ENCODE measurements at places on chromosomes 13 and 19.
A peak's percentile ranks its signal among the peaks of the same experiment; 100 is the strongest.

GRCh38 chr13:31955741-31956140, 75.8 kb upstream of the FRY start:
- DNase-seq = no peak

DNA sequence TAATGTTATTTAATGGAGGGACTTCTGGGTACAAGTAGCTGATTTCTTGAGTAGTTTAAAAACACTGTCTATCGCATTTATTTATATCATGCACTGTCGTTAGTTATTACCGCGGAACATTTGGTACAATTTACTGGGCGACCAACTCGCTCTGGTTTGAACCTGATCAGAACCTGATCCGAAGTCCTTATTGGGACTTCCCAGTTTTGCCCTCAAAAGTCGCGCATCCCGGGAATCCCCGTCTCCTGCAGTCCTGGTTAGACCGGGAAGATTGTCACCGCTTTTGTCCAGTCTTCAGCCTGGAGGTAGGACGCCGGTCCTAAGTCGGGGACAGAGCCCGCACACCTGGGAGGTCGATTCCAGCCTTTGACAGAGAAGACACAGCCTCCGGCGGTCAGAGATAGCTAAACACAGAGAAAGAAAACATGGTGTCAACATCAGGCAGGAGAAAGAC, 694 bp downstream of the CLN5 start:
- DNase-seq = peak; percentile 29

DNA sequence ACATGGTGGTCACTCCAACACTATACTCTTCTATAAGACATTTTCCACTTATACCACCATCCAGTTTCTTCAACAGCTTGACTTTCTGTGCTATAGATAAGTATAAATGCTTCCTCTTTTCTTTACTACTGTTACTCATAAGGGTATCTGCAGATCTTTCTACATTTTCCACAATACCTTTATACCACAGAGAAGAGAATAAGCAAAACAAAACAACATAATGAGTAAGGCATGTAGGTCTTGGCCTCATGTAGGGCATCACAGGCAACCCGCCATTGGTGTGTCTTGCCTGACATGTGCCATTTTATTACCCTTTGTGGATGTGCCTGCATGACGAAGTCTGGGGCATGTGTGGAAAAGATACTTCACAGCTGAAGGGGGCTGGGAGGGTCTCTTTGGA, 265.3 kb upstream of the STARD13 start:
- no peak for DNase-seq

GRCh38 chr13:90430127-90430526, 917.4 kb upstream of the MIR17HG start:
- DNase-seq = no peak

DNA sequence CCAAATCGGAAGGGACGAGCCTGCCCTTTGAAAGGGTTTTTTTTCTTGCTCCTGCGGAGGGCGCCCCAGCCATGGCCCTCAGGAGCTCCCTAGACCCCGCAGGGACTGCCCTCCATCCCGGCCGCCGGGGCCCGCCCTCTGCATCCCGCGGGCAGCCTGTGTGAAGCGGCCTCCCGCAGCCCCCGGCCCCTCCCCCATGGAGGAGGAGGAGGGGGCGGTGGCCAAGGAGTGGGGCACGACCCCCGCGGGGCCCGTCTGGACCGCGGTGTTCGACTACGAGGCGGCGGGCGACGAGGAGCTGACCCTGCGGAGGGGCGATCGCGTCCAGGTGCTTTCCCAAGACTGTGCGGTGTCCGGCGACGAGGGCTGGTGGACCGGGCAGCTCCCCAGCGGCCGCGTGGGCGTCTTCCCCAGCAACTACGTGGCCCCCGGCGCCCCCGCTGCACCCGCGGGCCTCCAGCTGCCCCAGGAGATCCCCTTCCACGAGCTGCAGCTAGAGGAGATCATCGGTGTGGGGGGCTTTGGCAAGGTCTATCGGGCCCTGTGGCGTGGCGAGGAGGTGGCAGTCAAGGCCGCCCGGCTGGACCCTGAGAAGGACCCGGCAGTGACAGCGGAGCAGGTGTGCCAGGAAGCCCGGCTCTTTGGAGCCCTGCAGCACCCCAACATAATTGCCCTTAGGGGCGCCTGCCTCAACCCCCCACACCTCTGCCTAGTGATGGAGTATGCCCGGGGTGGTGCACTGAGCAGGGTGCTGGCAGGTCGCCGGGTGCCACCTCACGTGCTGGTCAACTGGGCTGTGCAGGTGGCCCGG, 815 bp downstream of the MAP3K10 start:
- DNase-seq = peak; percentile 19

DNA sequence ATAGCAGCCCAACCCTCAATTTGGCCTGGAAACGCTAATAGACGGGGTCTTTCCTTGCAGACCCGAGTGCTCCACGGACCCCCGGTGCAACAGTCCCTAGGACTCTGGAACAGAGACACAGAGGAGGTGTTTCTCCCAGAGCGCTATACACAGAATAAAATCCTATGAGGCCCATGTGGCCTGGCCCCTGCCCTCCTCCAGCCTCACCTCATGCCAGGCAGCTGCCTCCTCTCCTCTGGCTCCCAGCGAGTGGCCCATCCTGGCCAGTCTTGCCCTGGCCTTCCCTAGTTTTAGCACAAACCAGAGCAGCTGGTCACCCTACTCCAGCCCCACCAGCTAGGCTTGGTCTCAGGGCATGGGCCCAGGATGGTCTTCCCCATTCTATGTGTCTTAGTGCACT, 20.3 kb downstream of the POP4 start:
- DNase-seq = no peak

- DNase-seq = no peak
Measured at GRCh38 chr19:48631225-48631624, 6.0 kb downstream of the DBP start.

DNA sequence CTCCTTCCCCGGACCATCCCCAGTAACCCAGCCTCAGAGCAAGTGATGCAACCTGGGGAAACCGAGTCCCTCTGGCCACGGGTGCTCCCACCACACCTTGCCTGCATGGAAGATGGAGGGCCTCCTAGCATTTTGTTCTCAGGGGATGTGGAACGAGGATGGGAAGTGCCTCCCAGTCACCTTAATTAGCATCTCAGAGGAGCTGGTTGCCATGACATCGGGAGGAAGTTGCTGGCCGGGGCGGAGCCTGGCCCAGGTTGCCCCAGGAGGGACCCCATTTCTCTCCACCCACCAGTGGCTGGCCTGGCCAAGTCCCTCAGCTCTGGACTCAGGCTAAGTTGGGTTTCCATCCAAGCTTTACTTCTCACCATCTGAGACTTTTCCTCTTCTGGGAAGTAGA, 24.1 kb upstream of the PTPRS start:
- no peak for DNase-seq

DNA sequence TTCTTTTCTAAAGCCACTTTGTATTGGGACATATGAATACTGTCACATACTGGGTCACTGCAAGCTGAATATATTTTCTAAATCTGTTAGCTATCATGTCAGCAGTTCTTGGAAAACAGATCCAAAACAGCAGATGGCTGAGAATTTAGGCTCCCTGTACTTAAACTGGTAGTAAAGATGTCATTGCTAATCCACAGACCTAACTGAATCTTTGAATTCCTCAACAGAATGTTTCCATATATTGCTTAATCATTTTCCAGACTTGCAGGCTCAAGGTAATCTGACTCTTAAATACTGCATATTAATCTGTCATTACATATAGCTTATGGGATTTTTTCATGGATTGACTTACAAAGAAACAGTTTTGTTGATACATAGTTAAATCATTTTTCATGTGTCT, 639.0 kb upstream of the KLHL1 start:
- no peak for DNase-seq

DNA sequence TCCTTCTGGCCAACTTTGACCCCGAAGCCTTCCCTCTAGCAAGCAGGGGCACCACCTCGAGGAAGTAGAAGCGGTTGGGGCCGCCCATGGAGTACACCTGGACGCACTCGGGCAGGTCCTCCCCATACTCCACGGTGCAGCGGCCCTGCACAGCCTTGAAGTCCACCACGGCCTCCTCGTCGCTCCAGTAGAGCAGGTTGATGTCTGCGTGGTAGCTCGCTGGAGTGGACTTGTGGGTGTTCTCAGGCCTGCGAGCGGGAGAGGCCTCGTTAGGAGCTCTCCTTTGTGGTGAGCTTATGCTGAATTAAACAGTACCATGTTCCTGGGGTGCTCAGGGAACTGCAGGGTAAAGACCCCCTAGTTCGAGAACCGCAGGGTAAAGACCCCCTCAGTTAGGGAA, 22.3 kb upstream of the EIF3G start:
- no peak for DNase-seq

DNA sequence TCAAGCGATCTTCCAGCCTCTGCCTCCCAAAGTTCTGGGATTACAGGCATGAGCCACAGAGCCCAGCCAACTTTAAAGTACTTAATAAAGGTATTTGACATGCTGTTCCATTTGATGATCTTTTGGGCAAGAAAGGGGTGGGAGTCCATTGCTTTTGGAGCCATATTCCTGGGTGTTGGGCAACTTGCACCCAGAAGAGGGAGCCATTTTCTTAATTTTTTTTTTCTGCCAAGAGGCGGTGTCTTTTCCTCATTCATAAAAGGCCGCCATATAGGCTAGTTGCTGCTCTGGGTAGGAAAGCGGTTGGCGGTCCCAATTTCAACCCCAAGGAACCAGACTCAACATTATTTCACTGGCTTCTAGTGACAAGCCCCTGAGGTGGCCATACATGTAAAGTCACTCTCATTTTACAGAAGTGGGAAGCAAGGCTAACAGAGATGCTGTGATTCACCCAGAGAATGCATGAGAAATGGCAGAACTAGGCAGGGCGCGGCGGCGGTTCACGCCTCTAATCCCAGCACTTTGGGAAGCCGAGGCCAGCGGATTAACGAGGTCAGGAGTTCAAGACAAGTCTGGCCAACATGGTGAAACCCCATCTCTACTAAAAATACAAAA, 139.6 kb downstream of the CACNA1A start:
- peak; percentile 4 for DNase-seq

DNA sequence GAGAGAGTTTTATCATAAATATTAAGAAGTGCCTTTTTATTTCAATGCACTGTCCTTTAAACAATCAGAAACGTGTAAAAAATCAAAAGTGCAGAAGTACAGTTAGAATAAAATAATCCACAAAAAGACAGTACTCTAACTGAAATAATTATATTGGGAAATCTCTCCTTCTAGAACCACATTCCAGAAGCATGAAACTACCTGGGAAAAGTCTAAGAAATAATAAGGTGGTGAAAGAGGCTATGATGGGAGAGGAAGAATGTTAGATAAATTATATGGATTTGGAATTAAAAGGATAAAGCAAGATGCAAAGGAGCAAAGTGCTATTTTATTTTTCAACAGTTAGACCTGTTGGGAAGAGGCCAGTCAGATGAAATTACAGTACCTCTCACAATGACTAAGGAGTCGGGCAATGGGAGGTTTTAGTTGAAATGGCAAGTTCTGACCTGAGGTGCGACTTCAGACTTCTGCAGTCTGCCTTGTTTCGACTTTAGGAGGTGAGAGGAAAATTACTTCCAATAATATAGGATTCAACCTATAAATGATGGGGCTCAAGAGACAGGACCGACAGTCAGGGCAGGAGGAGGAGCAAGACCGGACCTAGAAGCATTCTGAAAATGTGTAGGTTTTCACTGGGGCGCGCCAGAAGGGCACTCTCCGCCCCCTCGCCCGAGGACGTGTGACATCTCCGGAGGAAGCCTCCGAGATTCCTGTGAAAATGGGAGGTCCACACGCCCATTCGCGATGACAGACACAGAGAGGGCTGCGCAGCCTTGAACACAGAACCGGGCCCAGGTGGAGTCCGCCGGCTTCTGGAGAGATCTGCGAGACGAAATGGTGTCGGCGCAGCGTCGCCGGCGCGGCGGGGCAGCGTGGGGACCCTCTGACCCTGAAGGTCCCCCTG, 717 bp downstream of the SPRYD7 start:
- DNase-seq = peak; percentile 61

GRCh38 chr13:67549331-67549730, 319.2 kb upstream of the PCDH9 start:
- DNase-seq = no peak

DNA sequence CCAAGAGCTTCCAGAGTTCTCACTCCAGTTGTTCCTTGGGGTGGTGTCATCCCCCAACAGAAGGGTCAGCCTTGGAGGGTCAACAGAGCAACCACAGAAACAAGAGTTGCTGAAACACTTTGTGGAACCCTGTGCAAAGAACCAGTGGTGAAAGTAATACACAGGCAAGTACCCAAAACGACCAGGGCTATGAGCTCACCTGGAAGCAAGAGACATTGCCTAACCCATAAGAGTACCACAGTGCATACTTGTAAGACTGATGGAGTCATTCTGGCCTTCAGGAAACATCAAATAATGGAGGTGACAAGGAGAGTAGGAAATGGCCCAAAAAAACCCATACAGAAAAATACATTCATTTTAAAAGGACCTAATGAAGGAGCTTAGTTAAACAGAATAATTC, 184.3 kb upstream of the TSC22D1 start:
- DNase-seq = no peak

DNA sequence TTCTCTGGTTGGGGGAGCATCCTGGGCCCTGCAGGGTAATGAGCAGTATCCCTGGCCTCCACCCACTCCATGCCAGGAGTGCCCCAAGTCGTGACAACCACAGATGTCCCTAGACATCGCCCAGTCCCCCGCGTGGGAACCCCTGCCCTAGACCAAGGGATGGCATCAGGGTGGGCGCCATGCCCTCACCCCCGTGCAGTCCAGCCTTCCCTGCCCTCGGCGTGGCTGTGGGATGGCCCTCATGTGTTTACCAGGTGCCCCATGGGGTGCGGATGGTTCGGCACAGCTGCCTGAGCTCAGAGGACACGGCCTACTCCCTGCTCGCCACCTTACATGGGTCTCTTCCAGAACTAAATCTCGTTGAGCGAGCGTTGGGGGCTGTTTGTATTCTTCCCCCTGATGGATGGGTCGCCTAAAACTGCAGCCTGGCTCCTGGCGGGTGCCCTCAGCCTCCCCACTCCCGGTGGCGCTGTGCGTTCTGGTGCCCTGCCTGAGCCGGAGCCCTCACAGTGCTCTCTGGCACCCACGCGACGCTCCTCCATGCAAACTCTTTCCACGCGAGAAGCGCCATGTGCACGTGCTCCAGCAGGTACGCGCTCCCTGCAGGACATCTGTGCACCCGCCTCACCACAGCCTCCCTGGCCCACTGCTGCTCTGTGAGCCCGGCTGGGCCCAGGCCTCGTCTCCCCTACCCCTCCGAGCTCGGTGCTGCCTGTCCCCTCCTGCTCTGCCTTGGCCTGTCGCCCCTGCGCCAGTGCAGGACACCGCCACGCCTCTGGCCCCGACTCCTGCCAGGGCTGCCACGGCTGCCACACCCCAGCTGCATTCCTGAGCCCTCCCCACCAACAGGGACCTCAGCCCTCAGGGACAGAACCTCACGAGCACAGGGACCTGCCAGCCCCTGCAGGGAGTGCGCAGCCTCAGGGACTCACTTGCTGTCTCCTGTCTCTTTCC, 145.0 kb downstream of the KDM4B start:
- DNase-seq = no peak

DNA sequence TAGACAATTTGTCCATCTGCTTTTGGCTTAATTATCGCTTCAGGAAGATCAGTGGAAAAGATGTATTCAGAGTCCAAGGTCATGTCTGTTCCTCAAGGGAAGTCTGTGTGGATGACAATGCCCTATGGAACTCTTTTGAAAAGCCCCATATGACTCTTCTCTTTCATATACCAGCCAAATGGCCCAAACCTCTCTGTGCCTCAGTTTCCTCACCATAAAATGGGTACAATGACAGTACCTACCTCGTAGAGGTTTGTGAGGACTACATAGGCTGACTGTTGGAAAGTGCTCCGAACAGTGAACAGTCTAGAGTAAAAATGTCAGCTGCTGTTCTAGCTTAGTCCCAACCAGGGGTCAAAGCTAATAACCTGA, 104.6 kb downstream of the COL4A2 start:
- DNase-seq = no peak

- DNase-seq = no peak
Measured at GRCh38 chr13:32940601-32941000, 75.6 kb upstream of the KL start.

- DNase-seq = no peak
Measured at GRCh38 chr13:32340914-32341313, 25.6 kb downstream of the BRCA2 start.

All from kidney capillary endothelial cell (primary cell).